Stimulated activated CD4-positive, alpha-beta T cell treated with anti-CD3 and anti-CD28 coated beads, Interleukin-4, amount 100 ng/mL, for 4 hours (primary cell): ENCODE measurements at places on chromosomes 4 and X.

DNA sequence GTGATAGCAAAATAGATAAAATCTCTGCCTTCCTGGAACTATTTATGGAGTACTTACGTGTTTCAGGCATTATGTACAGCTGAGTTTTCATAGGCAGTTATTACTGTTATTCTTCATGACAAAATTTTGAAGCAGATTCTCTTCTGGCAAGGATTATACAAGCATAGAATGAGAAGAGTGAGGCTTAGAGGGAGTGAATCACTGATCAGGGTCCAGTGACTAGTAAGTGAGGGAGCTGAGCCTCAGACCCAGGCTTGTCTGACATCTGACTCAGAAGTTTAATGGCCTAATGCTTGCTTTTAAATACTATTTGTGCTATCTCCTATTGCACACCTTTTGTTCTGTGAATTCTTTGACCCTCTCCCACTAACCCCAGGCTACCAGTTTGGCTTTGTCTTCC, 110.6 kb downstream of the DTHD1 start:
- no peak for DNase-seq

DNA sequence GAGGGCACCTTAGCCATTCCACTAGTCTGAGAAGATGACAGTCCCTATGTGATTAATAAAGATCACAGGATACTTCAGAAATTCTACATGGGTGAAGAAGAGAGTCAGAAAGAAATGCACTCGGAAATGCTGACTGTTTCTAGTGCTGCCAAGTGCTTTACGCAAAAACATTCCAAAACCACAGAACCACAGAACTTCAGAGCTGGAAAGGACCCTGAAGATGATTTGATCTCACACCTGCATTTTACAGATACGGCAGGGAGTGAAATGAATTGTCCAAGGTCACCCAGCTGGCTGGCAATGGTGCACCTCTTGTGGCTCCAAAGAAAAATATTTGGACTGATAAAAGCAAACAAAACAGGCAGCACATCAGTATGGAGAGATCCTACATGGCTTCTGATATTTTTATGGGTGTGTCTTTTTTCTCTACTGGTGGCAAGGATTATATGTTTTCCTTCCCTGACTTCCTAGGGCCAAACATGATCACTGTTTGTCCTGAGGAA, 115.9 kb downstream of the MAML3 start:
- no peak for DNase-seq

DNA sequence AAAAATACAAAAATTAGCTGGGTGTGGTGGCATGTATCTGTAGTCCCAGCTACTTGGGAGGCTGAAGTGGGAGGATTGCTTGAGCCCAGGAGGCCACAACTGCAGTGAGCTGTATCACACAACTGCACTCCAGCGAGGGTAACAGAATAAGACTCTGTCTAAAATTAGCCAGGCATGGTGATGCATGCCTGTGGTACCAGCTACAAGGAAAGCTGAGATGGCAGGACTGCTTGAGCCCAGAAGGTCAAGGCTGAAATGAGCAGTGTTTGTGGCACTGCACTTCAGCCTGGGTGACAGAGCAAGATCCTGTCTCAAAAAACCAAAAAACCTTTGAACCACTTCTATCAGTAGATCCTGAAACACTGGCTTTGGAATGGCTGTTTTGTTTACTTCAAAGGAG, 10.2 kb downstream of the GRSF1 start:
- no peak for DNase-seq

DNA sequence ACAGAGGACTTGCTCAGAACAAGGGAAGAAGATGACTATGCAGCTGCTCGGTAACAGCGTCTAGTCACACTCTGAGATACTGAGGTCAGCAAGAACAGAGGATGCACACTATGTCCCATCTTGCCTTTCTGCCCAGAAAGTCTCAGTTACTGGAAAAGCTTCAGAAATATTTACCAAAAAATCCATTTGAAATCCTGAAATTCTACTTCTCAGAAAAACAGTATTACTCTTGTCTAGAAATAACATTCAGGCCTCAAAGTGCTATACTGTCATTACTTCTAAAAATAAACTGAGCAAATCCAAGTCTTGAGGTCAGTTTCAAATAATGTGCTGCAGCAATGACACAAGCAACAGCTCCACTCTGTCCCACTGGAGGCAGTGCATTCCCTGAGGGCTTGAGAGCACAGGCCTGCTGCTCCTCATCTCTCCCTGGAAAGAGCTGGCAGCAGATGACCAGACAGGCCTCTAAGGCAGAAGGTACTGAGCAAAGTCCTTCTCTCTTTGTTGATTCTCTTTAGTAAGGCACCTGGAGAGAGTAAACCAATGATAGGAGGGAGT, 76.9 kb downstream of the CAMK2D start:
- no peak for DNase-seq

DNA sequence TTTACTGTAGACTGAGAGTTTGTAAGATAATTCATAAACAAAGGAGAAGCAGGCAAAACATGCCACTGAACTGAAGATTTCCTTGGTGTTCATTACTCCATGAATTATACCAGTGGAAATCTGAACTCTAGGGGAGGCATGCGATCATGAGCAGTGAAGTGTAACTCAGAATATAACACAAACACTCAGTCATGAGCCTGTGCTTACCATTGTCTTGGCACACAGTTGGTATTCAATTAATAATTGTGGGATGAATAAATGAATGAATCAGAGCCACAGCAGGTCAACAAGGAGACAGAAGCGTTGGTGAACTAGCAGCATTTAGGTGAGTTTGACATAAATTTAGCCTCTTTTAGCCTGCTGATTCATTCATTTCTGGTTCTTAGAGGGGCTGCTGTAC, 263.5 kb upstream of the DKK2 start:
- DNase-seq: no peak

DNA sequence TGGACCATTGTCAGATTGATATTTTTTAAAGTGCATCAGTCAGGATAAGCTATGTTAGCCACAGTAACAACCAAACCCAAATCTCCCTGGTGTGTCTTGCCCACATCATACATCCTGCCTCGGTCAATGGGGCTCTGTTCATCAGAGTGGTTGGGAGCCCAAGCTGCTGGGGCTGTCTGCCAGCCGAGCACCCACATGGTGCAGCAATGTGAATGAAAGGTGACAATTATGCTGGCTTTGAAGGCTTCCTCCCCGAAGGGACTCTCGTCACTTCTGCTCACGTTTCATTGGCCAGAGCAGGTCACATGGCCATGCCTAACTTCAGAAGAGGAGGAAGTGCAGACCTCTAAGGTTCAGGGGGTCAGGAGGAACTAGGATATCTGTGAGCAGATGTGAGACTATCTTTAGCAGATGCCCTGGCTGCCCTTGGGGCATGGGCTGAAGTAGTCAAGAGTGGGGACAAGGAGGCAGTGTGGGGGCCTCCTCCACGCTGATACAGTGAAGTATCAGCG, 1.3 kb upstream of the JAKMIP1 start:
- DNase-seq: no peak

- DNase-seq: no peak
These were observed 68.0 kb upstream of the ATXN3L start for GRCh38 chrX:13387666-13388494.

GRCh38 chrX:85996555-85996954, 50.8 kb downstream of the CHM start:
- no peak for DNase-seq

DNA sequence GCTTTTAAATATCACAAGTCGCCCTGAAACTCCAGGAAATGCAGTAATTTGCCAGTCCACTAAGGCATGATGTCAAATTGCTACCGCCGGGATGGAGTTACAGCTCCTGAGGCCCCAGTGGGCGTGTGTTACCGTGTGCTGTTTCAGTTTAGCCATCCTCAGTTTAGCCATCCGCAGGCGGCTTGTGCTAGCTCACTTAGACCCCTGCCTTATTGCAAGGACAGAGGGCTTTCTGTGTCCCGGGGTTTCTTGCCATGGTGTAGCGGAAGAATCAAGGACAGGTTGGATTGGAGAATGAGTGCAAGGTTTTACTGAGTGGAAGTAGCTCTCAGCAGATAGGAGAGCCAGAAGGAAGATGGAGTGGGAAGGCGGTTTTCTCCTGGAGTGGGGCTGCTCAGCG, 33.8 kb upstream of the LRBA start:
- no peak for DNase-seq

DNA sequence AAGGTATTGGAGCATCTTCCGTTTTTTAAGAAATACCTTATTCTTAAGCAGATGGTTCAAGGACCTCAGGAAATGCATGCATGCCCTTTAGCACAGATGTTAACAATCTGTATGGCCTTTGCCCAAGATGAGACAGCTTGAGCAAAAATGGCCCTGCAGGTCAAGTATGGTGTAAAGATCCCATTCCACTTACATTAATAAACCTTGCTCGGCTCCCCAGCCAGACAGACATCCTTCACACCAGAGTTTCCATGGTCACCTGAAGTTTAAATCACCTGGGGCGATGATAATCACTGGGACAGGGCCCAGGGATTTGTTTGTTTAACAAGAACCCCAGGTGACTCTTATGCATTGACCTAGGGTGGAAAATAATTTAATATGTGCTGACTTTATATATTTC, 287.0 kb upstream of the NOCT start:
- no peak for DNase-seq

- no peak for DNase-seq
These were observed 1.3 kb downstream of the G3BP2 start for GRCh38 chr4:75671802-75672421.

DNA sequence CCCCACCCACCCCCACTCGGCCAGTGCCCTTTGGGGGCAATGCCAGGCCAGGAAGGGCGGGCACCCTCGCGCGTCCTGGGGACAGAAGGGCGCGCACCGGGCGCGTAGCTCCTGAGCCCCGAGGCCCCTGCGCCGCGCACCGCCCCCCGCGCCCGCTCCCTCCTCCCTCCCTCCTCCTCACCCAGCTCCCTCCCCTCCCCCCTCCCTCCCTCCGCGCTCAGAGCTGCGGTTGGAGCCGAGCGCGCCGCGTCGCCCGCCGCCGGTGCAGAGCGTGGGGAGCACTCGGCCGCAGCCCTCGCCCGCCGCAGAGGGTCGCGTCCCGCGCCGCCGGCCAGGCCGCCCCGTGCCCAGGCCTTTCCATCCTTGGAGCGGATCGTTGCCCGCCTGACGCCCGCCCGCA, at the start of gene ATP2B3:
Gene ATP2B3 (plus strand): TSS at position 220 of the 400 bp plus-strand sequence. CDS start 18,606 bp downstream, outside the sequence.
- no peak for DNase-seq

DNA sequence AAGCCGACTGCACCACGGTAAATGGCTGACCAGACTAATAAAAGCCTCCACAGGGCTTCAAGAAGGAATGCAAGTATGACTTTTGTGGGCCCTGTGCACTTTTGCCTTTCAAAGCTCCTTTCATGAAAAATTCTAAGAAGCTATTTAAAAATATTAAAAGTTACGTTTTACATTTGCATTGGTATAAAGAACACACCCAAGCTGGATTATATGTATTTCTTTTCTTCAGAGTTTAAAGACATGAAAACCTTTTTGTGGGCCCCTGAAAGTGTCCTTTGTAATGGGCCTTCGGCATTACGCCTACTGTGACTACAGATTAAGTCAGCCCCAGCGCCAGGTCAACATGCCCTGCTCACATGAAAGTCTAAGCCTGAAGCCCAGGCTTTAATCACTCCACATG, 20.5 kb upstream of the ASB5 start:
- DNase-seq: no peak

DNA sequence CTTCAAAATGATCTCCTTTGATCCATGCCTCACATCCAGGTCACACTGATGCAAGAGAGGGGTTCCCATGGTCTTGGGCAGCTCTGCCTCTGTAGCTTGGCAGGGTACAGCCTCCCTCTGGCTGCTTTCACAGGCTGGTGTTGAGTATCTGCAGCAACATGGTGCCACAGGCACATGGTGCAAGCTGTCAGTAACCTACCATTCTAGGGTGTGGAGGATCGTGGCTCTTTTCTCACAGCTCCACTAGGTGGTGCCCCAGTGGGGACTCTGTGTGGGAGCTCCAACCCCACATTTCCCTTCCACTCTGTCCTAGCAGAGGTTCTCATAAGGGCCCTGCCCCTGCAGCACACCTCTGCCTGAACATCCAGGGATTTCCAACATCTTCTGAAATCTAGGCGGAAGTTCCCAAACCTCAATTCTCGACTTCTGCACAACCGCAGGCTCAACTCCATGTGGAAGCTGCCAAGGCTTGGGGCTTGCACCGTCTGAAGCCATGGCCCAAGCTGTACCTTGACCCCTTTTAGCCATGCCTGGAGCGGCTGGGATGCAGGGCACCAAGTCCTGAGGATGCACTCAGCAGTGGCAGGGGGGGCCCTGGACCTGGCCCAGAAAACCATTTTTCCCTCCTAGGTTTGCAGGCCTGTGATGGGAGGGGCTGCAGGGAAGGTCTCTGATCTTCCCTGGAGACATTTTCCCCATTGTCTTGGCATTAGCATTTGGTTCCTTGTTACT, 137.8 kb upstream of the NUDT6 start:
- DNase-seq: no peak

- peak; percentile 15 for DNase-seq
These were observed 104.9 kb upstream of the PSAPL1 start for GRCh38 chr4:7539659-7540058.

GRCh38 chrX:75989806-75990590, 182.9 kb upstream of the PBDC1 start:
- DNase-seq: no peak

GRCh38 chrX:24659646-24660045, 12.5 kb upstream of the PCYT1B start:
- no peak for DNase-seq

- DNase-seq: no peak
These were observed 101.7 kb downstream of the CHIC2 start for GRCh38 chr4:53962516-53963225.

DNA sequence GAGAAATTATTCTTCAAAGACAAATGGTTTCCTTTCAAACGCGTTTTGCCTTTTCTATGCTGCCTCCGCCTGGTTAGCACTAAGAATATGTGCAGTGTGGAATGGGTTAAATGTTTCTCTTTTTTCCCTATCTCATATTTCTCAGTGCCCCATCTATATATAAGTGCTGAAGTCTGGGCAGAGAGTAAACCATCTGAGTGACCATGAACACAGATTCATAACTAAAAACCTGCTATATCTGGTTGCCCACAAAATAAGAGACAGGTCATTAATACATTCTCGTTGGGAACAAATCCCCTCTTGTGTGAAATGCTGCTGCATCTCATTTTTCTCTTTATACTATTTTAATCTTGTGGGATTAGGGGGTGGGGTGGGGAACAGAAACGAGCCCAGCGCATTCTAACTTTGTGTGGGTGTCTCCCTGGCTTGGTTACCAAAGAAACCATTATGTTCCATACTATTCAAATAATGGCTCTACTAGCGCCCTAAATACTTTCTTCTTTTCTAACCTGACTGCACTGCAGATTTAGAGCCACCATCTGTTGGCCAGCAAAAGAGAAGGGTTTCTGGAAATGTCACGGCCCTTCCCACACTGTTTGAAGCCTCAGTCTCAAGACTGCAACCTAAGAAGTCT, 42.2 kb upstream of the PTCHD1 start:
- DNase-seq: no peak

- no peak for DNase-seq
These were observed 35.2 kb downstream of the ARHGEF6 start for GRCh38 chrX:136745215-136746173.

- no peak for DNase-seq
These were observed 555 bp upstream of the PGM2 start for GRCh38 chr4:37825968-37826294.

- peak; percentile 14 for DNase-seq
These were observed 104.6 kb downstream of the DTHD1 start for GRCh38 chr4:36385951-36386571.

- DNase-seq: no peak
These were observed 39.4 kb downstream of the ZNF185 start for GRCh38 chrX:152937236-152937635.
